ENCODE measurements at places on chromosomes 2 and 18.

DNA sequence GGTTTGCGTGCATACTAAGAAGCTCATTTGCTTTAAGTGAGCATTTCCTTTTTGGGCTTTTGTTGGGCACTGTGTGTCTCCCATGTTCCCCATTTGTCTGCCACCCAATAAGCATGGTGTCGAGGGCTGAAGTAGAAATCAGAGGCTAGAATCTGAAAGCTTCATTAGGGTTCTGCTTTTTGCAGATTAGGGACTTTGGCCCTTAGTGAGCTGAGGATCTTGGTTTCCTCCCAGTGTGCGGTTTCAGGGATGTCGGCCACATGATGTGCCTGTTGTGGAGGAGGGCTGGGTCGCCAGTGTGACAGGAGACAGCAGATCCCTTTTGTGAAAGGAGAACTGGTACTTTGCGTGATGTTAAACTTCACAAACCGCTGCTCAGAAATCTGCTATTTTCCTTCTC lies 41.1 kb downstream of the PLEKHB2 start:
- no peak for DNase-seq

GRCh38 chr2:169877398-169877797 lies 50.1 kb downstream of the UBR3 start:
- DNase-seq = peak; percentile 23

- DNase-seq = no peak
These were observed 614.6 kb downstream of the SUCLG1 start for GRCh38 chr2:83844490-83844889.

- no peak for DNase-seq
These were observed 44.1 kb downstream of the NEDD4L start for GRCh38 chr18:58087928-58088690.

DNA sequence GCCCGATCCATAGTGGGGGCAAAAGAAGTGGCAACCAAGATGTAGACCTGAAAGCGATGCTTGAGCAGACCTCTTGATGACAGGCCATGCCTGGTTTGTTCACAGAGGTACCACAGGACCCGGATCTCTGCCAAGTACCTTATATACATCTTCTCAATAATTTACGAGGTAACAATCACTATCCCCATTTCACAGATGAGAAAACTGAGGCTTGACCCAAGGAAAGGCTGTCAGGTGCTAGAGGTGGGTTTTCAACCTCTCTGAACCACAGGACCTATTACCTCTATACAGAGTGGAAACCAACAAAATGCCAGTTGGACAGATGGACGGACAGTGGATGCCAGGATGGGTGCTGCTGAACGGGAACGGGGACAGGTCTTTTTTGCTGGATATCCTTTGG lies 13.8 kb upstream of the DIS3L2 start:
- no peak for DNase-seq

GRCh38 chr2:108905176-108905575 lies 83.8 kb downstream of the EDAR start:
- no peak for DNase-seq

DNA sequence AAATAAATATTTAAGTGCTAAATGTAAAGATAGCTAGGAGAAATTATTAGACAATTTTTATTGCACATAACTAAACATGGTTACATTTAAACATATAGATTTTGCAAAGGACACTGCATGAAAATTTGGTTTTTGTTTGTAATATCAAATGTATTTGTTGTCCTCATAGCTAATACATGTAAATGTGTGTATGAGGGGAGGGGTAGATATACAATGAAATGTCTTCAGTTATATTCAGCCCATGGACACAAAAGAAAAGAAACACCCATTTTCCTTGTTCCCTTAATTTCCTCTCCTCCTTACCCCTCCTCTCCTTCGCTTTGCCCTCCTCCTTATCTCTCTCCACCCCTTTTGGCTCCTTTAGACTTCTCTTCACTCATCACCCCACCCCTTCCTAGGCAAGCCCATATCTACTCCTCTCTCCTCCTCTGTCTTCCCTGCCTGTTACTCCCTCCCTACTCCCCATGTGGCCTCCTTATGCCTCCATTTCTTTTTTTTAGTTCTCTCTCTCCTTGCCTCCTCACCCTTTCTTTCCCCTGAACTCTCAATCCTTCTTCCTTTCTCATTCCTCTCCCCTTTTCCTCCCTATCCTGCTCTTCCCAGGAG lies 1.4 kb downstream of the COL3A1 start:
- DNase-seq = no peak

GRCh38 chr2:70960833-70961647 lies 17.4 kb upstream of the ANKRD53 start:
- DNase-seq = no peak

- no peak for DNase-seq
These were observed 68.3 kb downstream of the ACKR3 start for GRCh38 chr2:236637686-236638569.

- no peak for DNase-seq
These were observed 46.7 kb downstream of the DAPL1 start for GRCh38 chr2:158841850-158842249.

- DNase-seq = no peak
These were observed 27.7 kb downstream of the NFATC1 start for GRCh38 chr18:79423211-79424007.

Data from NAMALWA (cell line).